ENCODE measurements at places on chromosomes 7 and 10. TPM values are rescaled to one million over a fixed set of nuclear protein-coding genes. Genes with fewer than 3 reads are reported as not detected.

DNA sequence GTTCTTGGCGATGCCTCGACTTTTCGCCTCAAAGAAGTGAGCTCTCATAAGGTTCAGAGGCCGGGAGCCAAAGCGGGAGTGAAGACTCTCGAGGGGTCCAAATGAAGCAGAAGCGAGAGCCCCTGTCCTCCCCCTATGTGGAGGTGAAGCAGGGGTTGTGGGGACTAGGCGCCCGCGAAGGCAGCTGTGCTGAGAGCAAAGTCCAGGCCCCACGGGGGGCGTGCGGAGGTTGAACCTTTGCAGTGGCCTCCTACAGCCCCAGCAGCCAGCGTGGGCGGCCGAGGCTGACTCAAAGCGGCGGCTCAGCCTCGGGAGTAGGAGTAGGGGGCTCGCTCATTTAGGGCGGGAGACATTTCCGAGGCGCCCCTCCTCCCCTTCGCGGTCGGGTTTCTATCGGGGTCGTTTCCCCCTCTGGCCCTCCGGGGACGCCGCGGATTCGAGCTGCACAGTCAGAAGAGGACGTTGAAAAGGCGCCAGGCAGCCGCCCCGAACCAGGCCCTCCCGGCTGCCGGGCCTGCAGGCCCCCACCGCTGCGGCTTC is 553 bp upstream of the ADD3 start:
- peak; percentile 53 for DNase-seq

DNA sequence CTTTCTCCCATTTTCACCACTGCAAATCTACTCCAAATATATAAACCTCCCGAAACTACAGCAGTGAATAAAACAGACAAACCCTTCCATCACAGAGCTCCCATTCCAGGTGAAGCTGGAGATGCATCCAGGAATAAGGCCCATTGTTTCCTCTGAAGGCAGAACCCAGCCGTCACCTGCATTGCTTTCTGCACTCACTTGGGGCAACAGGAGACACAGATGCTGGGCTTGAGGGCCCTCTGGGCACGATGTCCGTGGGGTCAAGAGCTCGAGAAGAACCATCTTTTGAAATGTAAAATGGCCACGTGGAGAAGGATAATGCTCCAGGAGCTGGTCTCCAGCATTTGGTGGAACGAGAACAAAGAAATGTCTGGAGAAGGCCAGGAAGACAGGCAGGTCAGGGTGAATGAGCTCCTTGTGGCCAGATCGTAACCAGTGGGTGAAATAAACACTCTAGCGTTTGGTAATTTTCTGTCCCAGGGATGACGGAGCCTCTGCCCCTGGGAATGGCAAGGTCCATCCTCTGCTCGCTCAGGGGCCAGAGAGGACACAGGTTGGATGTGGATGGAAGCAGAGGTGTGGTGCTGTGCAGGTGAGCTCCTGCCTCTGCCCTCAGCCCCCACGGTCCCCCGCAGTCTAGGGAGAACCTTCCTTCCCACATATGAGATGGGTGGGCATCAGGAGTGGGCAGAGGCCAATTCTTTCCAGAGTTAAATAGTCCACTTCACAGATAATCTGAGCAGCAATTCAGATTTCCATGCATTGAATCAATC is 556.1 kb downstream of the DNAJB6 start:
- no peak for DNase-seq

DNA sequence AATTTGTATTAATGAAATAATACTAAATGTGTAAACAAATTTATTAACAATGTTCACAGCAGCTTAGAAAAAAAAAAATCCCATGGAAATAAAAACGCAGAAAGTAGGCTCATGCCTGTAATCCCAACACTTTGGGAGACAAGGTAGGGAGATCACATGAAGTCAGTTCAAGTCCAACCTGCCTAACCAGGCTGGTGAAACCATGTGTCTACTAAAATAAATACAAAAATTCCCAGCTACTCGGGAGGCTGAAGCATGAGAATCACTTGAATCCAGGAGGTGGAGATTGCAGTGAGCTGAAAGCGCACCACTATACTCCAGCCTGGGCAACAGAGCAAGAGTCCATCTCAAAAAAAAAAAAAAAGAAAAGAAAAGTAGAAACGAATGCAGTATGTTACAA is 36.2 kb downstream of the LARP4B start:
- DNase-seq, result no peak

DNA sequence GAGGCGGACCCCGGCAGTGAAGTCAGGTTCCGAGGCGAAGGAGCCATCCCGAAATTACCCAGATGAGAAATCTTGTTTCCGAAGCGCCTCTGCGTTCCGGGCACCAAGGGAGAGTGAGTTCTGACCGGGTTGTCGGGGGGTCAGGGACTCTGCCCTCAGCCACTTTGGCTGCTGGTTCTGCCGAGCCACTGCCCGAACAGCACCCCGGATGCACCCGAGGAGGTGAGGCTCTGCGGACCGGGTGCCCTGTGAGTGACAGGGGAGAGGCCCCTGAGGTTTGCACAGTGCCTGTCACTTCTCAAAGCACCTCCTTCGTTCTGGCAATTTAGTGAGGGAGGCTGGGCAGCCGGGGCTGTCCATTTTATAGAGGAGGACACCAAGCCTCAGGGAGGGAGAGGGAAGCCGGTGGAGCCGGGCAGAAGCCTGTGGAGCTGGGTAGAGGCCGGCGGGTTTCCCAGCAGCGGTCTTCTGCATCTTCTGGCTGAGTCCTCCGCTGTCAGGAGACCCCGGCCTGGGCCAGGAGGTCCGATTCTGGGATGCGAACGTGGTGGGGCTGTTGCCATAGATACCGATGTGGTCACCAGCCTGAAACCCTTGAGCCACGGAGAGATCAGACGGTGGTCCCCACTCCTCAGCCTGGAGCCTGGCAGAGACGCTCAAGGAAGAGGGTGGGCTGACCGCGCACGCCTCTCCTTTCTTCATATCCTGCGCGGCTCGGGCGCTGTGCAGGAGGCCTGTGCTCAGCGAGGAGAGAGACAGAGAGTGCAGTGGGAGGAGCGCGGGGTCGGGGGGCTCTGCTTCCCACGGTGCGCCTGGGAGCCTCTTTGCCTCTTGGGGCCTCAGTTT is 18.9 kb upstream of the SHH start:
- DNase-seq, result no peak

GRCh38 chr7:6709808-6710207 is 3.1 kb upstream of the ZNF12 start:
- no peak for DNase-seq

DNA sequence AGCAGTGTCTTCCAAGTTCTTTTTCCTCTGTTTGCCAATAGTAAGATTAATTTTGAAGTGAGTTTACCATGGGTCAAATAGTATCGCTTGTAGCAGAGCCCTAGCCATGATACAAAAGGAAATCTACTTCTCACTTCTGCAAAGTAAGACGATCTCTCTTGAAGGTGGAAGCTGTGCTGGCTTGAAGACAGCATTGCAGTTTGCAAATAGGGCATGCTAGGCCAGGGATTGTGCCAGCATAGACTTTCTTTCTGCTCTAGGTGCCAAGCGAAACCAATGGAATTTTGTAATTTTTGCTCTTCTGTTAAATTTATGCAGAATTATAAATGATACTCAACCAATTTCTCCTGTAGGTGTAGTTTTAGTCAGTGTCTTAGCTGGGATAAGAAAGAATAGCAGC is 74.5 kb downstream of the SLC13A1 start:
- no peak for DNase-seq

HOXA1 gene
- not detected for total RNA-seq

NPY4R2 gene
- not detected for total RNA-seq

AIMP2 gene
- total RNA-seq, result 62.5 TPM

OPN1SW gene
- total RNA-seq, result not detected

URGCP gene
- 15.6 TPM for total RNA-seq

All from K562 (cell line).